ENCODE measurements at places on chromosomes 12 and 14.

DNA sequence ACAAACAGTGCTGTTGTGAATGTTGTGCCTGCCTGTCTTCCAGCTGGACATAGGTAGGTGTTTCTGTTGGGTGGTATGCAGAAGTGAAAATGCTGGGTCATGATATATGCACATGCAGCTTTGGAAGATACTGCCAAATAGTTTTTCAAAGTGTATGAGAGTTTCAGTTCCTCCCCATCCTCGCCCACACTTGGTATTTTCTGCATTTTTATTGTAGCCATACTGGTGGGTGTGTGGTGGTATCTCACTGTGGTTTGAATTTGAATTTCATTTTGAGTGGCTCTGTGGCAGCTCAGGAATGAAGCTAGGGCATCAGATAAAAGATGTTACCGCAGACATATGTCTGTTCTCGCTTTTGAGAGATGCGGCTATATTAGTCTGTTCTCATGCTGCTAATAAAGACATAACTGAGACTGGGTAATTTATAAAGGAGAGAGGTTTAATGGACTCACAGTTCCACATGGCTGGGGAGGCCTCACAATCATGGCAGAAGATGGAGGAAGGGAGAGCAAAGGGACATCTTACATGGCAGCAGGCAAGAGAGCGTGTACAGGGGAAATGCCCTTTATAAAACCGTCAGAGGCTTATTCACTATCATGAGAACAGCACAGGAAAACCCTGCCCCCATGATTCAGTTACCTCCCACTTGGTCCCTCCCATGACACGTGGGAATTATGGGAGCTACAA is 183.1 kb downstream of the CAND1 start:
- no peak for DNase-seq

- no peak for DNase-seq
These were observed 5.4 kb downstream of the FBXW8 start for GRCh38 chr12:116916122-116916521.

- no peak for DNase-seq
These were observed 15.8 kb downstream of the TMEM233 start for GRCh38 chr12:119609358-119609757.

DNA sequence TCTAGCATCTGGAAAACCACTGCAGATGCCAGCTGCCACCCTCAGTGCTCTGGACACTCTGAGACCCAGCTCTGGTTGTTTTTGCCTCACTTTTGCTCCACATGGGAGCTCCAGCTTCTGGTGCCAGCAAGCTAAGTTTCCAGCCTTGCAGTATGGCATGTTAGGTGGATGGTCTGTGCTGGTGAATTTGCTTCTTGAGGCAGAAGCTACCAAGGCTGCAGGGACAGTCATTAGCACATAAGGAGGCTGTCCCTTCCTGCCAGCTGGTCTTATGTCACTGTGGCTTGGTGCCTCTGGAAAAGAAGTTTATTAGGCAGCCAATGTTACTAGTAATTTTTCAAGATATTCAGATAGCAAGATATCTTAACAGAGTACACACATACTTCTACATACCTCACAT is 64.2 kb upstream of the CSRP2 start:
- no peak for DNase-seq

DNA sequence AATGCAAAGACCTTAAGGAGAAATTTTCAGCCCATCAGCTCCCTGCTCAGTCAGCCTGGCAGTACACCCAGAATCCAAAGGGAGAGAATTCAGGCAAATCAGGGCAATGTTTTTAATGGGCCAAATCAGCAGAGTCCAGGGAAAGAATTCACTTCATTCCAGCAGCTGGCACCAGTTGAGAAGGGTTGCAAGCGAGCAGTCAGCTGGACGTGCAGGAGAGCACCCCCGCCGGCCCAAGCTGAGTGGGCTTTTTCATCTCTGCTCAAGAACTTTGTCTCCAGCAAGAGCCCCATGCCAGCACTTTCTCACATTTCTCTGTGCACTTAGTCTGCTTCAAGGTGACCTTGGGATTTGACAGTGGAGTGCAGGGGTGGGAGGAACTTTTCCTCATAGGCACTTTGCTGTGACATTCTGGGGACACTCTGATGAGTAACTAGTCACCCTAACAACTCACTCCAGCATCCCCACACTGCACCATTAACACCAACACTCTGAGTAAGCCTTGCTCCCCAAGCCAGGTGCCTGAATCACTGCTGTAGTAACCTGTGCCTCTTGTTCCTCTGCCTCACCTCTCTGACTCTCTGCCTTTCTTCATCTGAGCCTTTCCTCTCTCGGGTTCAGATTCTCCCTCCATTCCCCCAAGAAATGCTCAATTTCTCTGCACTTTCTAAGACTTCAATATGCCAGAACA is 2.2 kb downstream of the ENDOU start:
- no peak for DNase-seq

DNA sequence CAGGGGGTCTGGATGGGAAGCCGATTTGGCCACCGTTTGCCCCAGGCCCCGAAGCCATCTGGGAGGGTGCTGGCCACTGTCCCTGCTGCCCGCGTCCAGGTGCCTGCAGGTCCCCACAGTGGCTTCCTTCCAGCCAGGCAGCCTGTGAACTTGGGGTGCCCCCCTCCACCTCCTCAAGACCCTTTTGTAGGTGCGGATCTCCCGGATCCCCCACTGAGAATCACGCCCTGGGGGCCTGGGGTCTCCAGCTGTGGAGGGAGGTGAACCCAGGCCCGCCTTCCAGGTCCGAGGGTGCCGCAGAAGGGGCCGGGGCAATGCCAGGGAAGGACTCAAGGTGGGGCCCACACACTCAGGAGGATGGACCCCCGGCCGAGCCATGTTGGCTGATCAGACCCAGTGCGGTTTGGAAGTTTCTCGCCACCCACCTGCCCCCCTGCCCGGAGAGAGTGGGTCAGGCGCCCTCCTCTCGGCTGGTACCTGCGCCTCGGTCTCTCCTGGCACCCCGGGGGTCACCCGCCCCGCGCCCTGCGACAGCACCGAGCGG is 1.7 kb downstream of the MMP17 start:
- no peak for DNase-seq

GRCh38 chr14:80101835-80102234 is 109.5 kb downstream of the DIO2 start:
- DNase-seq, result no peak

DNA sequence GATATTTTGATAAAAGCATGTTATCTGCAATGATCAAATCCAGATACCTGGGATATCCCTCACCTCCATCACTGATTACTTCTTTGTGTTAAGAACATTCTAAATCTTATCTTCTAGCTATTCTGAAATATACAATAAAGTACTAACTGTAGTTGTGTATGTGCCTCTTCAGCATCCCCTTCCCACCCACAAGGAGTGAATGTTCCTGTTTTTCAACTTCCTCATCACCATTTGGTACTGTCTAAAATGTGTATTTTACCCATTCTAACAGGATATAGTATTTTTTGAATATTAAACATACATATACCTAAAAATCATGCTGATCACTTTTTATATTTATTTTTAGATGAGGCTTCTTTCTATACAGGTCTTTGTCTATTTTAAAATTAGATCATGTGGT is 1252.6 kb downstream of the TMEM121 start:
- DNase-seq, result no peak

DNA sequence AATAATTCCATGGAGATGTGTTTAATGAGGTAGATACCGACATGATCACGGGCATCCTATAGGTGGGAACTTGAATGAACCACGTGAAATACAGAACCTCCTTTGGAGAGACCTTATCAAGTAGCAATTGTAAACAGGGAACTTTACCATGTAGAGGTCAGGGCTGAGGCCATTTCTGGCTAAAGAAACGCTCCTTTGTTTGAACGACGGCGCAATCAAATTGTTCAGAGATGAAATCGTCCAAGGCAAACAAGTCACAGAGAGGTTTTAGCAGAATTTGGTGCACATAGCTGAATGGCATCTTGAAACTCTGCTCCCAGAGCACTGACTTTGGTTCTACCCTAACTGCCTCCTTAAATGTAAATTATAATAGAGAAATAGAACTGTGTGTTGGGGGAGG is 9.8 kb downstream of the PRIMA1 start:
- DNase-seq, result no peak

DNA sequence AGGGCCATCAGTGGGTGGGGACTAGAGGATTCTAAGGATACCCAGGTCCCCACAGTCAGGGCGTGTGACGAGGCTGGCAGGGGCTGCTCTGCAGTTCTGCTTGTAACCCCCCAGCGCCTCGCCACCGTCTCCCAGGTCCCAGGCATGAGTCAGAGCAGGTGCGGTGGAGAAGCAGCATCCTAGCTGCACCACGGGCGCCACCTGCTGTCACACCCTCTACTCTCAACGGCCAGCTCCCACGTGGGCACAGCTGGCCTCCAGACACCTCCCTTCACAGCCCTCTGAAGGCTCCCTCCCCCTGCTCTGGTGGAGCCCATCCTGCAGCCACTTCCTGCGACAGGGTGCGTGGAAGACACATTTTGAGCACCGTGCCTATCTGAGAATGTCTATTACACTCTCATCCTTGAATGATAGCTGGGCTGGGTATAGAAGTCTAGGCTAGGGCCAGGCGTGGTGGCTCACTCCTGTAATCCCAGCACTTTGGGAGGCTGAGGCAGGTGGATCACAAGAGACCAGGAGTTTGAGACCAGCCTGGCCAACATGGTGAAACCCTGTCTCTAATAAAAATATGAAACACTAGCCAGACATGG is 6.9 kb upstream of the NUDT14 start:
- no peak for DNase-seq

DNA sequence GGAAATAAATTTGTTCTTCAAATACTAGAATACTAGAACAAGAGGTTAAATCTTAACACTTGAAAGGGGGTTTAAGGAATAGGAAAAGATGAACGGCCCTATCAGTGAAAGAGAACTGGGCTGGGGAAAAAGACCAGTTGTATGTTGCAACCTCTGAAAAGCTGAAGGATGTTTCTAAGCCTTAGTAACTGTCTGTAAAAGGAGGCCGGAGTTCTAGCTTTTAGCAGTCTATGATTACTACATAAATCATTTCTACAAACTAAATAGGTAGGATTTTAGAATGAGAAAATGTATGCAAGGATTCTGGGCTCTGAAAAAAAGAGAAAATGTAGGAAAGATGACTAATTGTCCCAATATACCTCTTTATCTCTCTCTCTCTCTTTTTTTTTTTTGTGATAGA is 4.9 kb downstream of the CERS5 start:
- no peak for DNase-seq

DNA sequence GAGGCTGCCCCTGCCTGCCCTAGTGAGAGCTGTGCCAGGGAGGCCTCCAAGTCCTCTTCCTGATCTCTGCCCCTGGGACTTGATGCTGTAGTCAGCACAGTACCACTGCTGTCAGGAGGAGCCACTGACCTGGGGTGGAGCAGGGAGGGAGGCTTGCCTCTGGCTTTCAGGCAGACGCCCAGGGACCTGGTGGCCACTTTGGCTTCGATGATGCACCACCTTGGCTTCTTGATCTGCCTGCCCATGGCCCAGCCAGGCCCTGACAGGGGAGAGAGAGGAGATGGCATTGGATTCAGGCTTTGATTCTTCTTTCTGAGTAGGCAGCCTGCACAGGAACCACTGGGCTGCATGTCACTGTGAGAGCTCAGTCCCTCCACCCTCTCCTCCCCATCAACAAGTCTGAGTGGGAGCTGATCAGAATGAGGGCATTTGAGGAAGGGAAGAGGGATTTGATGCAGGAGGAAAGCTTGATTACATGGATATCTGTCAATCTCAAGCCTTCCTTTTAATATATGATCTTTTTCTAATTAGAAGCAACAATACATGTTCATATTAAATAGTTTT is 24.7 kb downstream of the TMEM63C start:
- no peak for DNase-seq

DNA sequence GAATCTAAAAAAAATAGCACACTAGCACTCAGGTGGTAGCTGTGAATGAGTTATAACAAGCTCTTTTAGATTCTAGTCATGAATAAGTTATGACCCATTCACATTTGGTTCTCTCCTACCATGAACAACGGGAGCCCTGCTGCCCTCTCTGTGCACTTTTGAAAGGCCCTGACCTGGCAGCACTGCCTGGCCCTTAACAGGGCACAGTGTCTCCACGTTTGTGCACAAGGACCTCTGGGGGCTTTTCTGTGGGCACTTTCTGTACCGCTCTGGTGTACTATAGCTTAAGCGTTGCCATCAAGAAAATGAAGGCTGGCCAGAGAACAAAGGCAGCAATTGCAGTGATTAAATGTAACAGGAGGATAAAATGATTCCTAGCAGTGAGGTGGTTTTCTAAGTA is 21.2 kb downstream of the CCDC92 start:
- DNase-seq, result no peak

DNA sequence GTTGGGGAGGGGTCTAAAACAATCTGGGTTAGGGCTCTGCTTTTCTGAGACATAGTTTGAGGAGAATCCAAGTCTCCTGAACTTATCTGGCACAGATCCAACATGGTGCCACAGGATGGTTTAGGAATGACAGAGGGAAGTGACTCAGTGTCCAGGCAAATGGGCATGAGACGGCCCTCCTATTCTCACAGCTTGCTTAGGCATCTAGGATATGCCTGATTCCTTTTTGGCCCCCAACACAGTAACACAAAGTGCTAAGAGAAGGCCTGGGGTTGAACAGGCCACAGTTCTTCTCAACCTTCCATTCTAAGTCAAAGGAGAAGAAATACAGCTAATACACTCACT is 117.7 kb downstream of the ZFP36L1 start:
- no peak for DNase-seq

- no peak for DNase-seq
These were observed 911 bp upstream of the SCNN1A start for GRCh38 chr12:6376079-6376869.

- no peak for DNase-seq
These were observed 120.7 kb downstream of the FOXN3 start for GRCh38 chr14:89296281-89296745.

GRCh38 chr14:53957739-53958138 is 1.1 kb upstream of the BMP4 start:
- DNase-seq, result no peak

DNA sequence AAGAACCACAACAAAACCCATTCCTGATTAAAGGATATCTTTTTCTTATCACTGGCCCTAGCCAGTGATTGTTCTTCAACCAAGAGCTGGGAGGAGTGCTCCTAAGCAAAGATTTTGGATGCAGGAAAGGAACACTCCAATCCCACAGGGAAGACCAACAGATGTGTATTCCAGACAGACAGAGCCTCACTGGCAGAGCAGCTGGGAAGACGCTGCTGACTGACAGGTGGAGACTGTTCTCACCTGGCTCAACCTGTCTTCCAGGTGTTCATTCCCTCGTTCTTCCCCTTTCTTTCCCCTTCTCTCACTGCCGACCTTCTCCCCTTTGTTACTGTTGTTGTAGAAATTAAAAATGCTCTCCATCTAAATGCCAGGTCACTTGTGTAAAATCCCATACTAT is 89.7 kb upstream of the CCDC198 start:
- DNase-seq, result no peak

GRCh38 chr12:105477873-105478272 is 147.4 kb downstream of the C12orf75 start:
- DNase-seq, result no peak

DNA sequence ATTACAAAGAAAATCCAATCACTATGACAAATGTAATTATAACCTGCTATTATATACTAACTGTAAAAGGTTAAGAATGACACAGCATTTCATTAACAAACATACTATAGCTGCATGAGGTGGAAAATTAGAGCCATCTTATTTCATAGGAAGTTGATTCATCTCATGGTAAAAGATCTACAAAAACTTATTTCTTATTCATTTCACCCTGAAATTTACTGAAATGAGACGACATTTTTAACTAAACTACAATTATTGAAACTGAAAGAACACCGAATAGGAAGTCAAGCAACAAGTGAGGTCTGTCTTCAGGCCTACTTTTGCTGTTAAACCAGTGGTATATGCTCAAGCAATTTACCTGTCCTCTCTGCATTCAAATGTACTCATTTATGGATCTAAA is 87.2 kb downstream of the CEP83 start:
- DNase-seq, result no peak

All from activated CD4-positive, alpha-beta T cell treated with anti-CD3 and anti-CD28 coated beads for 4 hours (primary cell).